ENCODE measurements at places on chromosomes 11 and 22. TPM values are rescaled to one million over a fixed set of nuclear protein-coding genes. Genes with fewer than 3 reads are reported as not detected.
A peak's percentile ranks its signal among the peaks of the same experiment; 100 is the strongest.

GRCh38 chr11:66920978-66921784 lies 37.0 kb downstream of the PC start:
- DNase-seq = no peak
- H3K4me3 ChIP-seq = no peak overlapping the region
- no peaks in the 10 kb centered on the region for H3K36me3 ChIP-seq

DNA sequence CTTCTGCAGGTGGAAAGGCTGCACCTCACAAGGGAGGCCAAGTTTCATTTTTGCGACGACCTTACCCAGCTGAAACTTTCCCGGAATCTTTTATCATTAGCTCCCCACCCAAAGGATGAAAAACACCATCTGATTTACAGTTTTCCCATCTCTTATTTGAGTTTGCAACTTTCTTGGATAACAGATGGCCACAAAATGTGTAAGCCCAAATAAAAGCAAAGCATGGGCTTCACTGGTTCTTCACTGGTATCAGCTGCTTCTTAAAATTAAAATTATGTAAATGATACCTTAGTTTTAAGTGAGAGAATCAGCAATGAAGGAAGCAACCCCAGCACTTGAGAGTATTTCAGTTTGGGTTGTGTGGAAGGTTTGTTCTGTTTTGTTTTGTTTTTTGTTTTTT lies 55.8 kb downstream of the PARVA start:
- no peak overlapping the region for H3K4me3 ChIP-seq
- H3K36me3 ChIP-seq = peaks cover 13% of the 10 kb centered on the region
- H3K27ac ChIP-seq = no peak overlapping the region
- no peak for DNase-seq
- H3K27me3 ChIP-seq = no peaks in the 10 kb centered on the region

DNA sequence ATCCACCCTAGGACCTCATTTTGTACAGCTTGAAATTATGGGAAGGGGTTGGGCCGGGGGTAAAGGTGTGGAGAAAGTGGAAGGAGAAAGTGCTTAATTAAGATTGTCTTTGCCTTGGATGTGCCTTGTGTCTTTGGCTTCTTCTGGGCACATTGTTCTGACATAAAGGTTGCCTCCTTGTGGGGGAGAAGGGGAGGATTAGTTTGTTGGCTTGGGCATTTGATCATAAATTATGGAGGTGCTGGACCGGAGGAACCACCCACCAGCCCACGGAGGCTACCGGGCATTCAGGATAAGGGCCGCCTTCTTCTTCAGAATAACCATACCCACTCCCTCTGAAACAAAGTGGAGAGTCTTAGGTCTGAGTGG lies 1.3 kb downstream of the PAFAH1B2 start:
- no peak for DNase-seq
- H3K4me3 ChIP-seq = peak overlapping the region; percentile 96
- peaks cover 17% of the 10 kb centered on the region for H3K36me3 ChIP-seq
- peak overlapping the region; percentile 96 for H3K27ac ChIP-seq
- H3K4me1 ChIP-seq = peaks cover 24% of the 10 kb centered on the region

DNA sequence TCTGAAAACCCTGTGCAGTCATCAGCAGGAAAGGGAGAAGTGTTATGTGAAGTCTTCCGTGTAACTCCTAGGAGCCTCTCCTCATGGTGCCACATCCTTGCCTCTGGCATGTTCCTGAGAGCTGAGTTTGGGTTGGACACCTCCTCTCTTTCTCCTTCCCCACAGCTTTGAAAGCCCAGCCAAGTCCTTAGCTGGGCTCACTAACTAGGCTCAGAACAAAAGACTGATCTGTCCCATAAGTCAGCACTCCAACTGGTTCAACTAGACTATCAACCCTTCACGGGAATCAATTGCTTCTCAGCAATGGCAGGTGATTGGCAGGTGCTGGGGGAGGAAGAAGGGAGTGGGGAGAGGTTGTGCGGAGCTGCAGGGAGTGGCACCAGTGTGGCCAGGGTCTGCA lies 509.9 kb upstream of the B3GAT1 start:
- H3K4me3 ChIP-seq = peak overlapping the region; percentile 72
- H3K36me3 ChIP-seq = no peaks in the 10 kb centered on the region
- peaks cover 4% of the 10 kb centered on the region for H3K4me1 ChIP-seq
- H3K27me3 ChIP-seq = no peaks in the 10 kb centered on the region
- no peak for DNase-seq
- peak overlapping the region; percentile 87 for H3K27ac ChIP-seq

GRCh38 chr11:58739725-58740430 lies 8.1 kb upstream of the GLYAT start:
- H3K27me3 ChIP-seq = no peaks in the 10 kb centered on the region
- no peaks in the 10 kb centered on the region for H3K4me1 ChIP-seq
- no peaks in the 10 kb centered on the region for H3K36me3 ChIP-seq
- no peak for DNase-seq
- no peak overlapping the region for H3K4me3 ChIP-seq

GRCh38 chr11:2945031-2945756 lies 16.0 kb upstream of the PHLDA2 start:
- H3K4me1 ChIP-seq = peaks cover 4% of the 10 kb centered on the region
- H3K27me3 ChIP-seq = no peaks in the 10 kb centered on the region
- peaks cover 20% of the 10 kb centered on the region for H3K36me3 ChIP-seq
- H3K4me3 ChIP-seq = peak overlapping the region; percentile 27

DNA sequence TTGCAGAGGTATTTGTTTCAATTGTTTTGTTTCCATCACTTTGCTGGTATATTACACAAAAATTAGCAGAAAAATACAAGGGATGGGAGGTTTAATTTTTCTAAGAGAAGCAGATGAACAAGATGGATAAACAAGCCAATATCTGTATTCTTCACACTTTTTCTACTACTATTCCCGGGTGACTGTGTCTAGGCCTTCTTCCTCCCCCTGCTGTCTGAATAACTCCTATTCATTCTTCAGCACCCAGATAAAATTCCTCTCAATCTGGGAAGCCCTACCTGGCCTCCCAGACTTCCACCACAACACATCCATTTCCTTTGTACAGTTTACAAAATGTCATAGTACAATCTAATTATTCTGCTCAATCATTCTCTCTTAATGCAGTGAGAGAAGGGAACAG lies 666.6 kb upstream of the TENM4 start:
- DNase-seq = no peak
- no peak overlapping the region for H3K27ac ChIP-seq
- H3K27me3 ChIP-seq = peaks cover 3% of the 10 kb centered on the region
- no peaks in the 10 kb centered on the region for H3K36me3 ChIP-seq
- peaks cover 5% of the 10 kb centered on the region for H3K4me1 ChIP-seq
- no peak overlapping the region for H3K4me3 ChIP-seq

DNA sequence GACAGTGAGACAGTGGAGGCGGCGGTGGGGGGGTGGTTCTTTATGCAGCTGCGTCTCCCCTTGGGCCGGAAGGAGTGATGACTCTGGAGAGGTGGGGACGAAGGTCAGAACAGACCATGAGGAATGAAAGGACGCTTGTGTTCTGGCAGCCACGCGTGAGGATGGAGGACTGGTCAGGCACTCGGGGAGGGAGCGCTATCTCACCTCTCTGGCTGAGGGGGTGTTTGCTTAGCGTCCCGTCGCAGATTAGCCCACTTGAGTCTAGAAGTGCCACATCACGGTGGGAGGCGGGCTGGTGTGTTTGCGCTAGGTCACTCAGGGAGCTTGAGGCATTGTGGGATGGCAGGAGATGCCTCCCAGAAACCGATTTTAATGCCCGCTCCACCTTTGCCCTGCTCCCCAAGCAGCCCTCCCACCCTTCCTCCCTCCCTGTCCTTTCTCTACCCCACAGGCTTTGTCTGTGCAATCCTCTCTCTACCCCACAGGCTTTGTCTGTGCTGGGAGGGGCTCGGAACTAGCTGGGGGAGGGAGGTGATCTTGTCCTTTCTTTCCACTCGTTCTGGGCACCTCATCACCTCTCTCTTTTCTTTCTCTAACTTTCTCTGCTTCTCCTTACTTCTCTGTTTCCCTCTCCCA lies 97.8 kb downstream of the PKNOX2 start:
- peaks cover 31% of the 10 kb centered on the region for H3K27me3 ChIP-seq
- H3K4me1 ChIP-seq = peaks cover 32% of the 10 kb centered on the region
- DNase-seq = no peak
- H3K27ac ChIP-seq = peak overlapping the region; percentile 73
- H3K4me3 ChIP-seq = peak overlapping the region; percentile 39

The HPX gene
- 1.5 TPM for total RNA-seq

The SOX10 gene
- 0.29 TPM for total RNA-seq

Data from type B pancreatic cell (in vitro differentiated cells).